Ascending aorta (tissue), 2 donors: ENCODE measurements at places on chromosomes 2 and 18.

DNA sequence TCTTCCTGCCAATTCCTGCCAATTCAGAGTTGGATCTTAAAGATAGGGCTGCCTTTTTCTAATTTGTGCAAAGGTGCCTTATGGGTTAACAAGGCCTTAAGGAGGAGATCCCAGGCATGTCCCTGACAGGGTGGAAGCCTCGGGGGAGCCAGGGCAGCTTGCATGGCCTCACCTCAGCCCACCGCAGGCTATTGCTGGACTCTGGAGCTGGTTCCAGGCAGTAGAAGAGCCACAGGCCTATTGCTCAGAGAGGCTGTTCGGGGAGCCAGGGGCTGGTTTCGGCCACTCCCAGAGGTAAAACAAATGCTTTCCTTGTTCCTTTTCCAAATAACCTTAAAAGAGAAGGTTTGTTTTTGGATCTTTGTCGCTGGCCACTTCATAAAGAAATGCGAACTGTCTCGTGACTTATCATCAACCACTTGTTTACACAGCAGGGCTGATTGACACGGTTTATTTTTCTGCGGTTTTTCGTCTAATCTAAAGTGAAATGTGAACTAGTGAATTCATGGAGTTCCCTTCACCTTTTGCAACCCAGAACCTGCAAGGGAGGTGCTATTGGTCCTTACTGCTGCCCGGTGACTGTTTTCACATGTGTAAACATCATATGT is 108.6 kb downstream of the APOB start:
- no peak for DNase-seq

DNA sequence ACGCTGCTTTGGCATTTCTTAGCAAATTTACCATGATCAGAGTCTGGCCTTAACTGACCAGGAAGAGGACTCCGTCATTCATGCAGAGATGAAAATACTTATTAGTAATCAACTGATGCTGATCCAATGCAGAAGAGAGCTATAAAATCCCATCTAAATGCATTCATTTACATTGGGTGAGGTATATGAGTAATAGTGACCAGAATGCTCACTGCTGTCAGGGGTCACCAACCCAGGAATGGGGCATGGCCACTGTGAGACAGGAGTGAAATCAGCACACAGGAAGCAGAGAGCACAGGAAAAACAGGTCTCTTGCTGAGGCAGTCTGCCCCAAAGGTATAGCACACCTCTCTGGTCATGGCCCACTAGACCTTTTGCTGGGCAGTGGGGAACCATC is 68.1 kb upstream of the TMEM247 start:
- DNase-seq, result no peak

- DNase-seq, result no peak
Observed at GRCh38 chr18:76903386-76903785, 81.0 kb downstream of the ZNF236 start.

DNA sequence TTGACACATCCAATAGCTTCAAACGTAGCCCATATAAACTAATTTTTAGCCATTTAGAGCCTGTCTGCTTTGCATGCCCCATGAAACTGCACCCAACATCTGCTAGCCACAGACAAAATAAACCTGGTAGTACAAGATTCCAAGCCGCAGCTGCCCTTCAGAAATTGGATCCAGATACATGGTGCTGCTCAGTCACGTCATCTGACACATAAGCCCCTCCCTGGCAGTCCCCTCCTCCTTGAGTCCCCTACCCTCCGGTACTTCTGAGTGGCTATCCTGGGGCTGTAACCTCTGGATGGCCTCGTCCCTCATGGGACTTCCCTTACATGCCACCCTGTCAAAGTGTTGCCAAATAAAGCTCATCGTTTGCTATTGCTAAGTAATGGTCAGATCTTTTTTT is 33.8 kb downstream of the PROC start:
- no peak for DNase-seq

DNA sequence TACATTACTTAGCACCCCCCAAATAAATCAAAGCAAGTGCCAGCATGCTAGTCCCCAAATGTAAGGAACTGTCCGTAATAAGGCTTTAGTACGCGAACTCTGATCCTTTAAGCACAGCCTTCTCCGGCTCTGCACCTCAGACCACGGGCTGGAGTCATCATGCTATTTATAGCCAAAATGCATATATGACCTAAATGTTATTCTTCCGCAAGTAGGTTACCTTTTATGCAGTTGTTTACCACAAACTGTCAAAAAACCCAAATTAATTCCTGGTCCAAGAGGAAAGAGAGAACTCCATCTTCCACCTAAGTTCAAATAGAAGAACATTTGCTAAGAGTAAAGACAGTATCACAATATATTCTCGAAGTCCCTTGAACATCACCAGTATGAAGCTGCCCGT is 42.7 kb downstream of the ZNF516 start:
- no peak for DNase-seq

DNA sequence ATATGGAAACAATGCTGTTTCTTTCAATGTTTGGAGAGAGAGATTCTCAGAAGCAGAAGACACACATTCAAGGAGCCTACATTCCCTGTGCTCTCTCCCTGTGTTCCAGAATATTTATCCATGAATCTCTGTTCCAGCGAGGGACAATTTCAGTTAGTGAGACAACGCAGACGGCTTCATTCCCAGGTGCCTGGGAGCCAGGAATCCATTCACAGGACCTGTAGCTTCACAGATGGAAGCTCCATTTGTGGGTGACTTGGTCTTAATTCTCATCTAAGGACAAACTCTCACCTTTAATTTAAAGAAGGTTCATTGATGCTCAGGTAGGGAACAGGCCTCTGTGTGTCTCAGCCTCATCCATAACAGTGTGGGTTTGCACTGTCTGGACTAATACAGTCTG is 1156.6 kb downstream of the RPIA start:
- no peak for DNase-seq

DNA sequence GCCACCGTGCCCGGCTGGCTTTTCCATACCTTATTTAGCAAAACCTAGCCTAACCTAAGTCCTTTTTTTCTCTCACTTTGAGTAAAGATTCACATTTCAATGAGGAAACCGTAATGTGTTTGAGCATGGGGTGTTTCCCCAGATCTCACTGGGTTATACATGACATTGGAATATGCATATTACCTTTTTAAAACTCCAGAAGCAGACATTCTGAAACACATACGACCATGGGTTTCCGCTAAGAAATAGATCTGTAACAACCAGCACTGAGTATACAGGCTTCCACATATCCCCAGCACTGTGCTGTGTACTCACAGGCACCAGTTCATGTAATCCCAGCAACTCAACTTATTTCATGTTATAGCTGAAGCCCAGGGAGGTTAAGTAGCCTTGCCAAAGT is 41.0 kb upstream of the FOSL2 start:
- DNase-seq, result no peak

DNA sequence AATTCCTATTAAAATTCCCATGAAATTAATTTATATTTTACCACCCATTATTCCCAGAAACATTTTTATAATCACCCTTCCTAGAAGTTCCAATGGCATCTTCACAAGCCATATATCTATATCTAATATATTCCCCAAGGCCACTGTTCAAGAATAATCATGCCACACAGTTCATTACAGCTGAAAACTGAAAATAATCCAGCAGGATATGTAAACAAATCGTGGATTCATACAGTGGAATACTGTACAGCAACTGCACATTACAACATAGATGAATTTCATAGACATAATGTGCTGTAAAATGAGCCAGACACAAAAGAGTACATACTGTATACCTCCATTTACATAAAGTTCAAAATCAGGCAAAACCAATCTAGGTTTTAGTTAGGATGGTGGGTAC is 63.9 kb upstream of the SERPINE2 start:
- DNase-seq, result no peak
